ENCODE measurements at places on chromosomes 11 and 22. TPM values are rescaled to one million over a fixed set of nuclear protein-coding genes. Genes with fewer than 3 reads are reported as not detected.

DNA sequence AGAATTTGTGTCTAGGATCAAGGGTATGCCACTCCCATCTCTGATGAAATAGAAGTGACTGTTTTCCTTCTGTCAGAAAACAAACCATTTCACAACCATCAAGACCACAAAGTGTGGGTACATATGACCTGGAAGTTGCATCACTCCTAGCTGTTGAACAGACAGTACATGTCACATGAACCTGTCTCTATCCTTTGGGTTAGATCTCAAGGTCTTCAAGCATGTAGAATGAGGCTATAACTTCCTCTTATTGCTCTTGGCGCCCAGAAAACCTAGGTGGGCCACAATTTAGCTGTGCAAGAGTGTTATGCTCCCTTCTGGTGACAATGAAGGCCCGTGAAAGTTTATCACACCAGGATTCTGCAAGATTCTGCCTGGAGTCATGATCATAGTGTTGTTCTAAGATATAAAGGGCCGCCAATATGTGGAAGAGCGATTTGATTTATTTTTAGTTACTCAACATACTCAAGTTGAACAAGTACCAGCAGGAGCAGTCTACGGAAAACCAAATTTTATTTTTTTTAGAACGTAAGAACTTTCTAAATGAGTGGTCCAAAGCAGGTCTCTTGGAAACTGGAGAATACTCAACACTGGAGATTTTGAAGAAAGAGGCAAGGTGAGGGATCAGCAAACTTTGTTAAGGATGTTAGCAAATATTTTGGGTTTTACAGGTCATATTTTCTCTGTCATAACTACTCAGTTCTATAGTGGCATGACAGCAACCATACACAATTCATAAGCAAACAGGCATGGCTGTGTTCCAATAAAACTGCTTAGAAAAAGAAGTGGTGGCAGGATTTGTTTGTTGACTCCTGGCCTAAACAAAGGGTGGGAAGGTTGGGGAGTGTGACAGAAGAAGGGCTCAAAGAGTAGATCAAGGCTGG is 101.8 kb downstream of the USP35 start:
- DNase-seq = no peak

DNA sequence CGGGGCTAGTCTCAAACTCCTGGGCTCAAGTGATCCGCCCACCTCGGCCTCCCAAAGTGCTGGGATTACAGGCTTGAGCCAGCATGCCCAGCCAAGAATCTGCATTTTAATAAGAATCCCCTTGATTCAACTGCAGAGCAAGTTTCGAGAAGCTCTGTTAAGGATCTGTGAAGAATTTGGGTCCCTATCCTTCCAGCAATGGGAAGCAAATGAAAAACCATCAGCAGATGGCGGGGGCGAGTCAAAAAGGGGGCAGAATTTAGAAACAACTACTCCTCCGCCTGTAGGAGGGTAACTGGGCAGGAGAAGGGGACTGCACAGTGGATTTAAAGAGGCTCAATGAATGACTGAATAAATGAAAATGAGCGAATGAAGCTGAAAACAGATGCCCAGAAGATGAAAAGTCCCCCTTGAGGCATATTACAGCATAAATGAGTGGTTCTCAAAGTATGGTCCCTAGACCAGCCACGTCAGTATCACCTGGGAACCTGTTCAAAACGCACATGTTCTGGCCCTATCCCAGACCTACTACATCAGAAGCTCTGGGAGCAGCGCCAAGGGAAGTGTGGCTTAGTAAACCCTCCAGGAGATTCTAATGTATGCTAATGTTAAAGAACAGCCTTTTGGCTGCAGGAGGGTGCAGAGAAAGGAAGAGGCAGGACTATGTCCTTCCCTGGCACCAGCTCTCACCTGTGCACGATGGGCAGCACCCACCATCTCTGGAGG is 15.0 kb downstream of the VWCE start:
- no peak for DNase-seq

- no peak for DNase-seq
These were observed 346.6 kb downstream of the BRD1 start for GRCh38 chr22:49480896-49481658.

- no peak for DNase-seq
These were observed 403.4 kb upstream of the B3GAT1 start for GRCh38 chr11:134815404-134815803.

DNA sequence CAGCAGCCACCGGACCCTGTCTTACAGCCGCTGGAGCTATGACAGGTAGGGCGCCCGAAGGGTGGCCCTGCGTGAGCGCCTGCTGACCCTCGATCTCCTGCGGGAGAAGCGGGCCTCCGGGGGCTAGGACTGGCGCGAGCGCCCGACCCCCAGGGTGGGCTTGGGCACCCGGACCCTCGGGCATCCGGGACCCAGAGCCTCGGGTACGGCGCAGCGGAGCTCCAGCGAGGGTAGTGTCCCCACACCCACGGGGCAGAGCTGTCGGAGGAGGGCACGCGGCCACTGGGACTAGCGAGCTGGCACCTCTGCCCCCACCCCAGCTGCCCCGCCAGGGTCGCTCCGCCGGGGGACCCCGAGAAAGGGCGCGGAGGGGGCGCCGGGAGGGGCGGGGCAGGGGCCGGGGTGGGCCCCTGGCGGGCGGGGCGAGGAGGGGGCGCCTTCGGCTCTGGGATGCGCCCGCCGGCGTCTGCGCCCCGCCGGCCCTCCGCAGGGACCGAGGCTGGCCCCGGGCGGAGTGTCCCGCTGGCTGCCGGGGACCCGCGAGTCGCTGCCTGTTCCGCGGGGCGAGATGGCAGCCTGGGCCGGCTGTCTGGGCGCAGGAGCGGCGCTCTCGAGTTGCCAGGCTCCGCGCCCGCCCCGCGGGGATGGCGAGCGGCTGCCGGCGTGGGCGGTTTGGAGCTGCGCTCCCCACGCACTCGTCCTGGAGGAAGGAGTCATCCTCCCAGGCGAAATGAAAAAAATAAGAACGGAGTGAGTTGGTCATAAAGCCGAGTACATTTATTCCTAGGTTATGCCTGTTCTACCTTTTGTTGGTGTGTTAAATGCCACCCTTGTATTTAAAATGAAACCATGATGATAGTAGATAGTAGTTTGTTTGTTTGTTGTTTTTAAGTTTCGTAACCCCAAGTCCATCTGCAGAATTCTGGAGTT is 32.4 kb downstream of the EIF3F start:
- DNase-seq = no peak

- no peak for DNase-seq
These were observed 75.0 kb downstream of the JRKL start for GRCh38 chr11:96464700-96465307.

GRCh38 chr11:78416285-78417174 is 1.1 kb downstream of the GAB2 start:
- peak; percentile 96 for DNase-seq

- DNase-seq = no peak
These were observed 333.7 kb upstream of the LUZP2 start for GRCh38 chr11:24163146-24163545.

GRCh38 chr11:105824457-105825013 is 197.5 kb downstream of the MSANTD4 start:
- no peak for DNase-seq

GRCh38 chr11:109196016-109196415 is 226.0 kb upstream of the C11orf87 start:
- no peak for DNase-seq

GRCh38 chr11:43937434-43938411 is 4.7 kb upstream of the C11orf96 start:
- DNase-seq = no peak

DNA sequence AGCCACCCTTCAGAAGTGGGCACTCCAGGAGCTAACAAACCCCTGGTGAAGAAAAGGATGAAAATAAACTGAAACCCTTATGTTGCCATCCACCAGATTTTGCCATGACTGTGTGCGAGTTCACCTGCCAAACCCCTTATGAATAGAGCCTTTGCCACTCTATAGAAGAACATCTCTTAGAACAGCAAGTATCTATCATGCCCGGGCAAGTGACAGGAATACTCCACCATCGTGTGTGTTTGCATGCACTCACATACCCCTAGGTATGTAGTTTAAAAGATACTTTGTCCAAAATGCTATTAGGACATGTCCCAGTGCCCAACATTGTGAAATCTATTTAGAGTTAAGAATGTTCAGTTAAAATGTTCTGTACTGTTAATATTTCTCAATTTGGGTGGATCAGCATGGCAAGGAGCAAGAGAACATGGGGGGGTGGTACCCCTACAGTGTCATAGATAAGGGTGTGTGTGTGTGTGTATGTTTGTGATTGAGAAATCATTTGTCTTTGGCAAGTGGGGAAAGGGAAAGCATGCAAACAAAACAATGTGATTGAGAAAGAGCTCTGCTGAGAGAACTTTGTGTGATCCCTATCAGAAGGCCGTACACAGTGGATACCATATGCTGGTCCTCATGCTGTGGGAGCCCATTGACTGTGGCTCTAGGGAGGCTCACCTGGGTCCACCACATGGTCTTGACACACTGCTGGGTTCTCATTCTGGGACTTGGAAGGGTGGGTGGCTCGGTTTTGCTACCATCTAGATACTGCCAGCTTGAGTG is 94.9 kb downstream of the ZBTB16 start:
- peak; percentile 29 for DNase-seq

GRCh38 chr11:124211321-124211720 is 28.2 kb downstream of the OR10D3 start:
- no peak for DNase-seq

DNA sequence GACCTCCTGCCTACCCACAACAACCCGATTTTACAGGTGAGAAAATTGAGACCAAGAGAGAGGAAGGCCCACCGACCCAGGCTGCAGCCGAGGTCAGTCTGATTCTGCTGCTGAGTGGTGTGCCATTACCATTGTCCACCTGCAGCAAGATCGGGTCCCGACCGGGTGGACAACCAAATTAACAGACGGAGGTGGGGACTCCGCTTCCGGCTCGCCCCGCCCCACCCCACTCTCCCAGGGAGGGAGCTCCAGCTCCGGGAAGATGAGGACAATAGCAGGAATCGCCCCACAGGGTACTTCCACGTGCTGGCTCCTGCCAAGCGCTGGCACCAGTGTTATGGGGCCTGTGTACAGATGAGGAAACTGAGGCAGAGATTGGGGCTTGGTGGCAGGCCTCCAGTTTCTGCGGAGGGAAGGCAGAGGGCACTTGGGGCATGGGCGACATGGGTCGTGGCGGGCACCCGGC is 425 bp upstream of the KDELR3 start:
- no peak for DNase-seq

DNA sequence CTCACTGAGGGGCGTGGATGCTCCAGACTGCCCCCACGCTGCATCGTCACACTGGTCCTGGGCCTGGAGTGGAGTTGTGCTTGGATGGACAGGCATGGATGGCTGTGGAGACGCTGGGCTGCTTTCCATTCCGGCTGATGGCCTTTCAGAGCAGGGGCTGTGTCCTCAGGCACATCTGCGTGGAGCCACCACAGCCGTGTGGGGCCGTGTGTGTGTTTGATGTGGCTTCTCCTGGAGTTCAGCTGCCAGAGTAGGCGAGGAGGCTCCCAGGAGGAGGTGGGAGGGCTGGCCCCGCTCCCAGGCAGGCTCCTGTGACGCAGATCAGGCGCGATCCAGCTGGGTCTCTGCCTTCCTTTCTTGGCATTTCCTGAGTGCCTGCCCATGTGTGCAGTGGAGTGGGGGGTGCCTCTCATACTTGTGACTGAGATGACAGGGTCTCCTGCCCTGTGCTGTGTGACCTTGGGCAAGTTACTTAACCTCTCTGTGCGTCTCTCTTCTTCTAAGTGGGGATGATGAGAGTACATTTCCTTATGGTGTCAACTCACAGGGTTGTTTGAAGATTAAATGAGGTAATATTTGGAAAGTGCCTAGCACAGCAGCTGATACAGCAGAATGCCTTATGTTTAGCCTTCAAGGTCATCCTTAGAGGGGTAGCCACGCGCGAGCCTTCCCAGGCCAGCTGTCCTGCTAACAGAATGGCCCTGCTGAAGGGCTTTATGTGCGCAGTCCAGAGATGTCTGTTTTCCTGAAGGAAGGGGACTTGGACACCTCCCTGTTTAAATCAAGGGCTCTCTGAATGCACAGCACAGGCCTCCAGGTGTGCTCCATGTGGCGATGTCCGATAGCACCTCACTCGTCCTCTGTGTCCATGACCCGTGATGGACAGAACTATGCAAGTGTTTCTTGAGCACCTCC is 33.5 kb downstream of the GLB1L2 start:
- no peak for DNase-seq

Gene TYR
- total RNA-seq = not detected

Gene MYBPC3
- not detected for total RNA-seq

Gene DCUN1D5
- 105 TPM for total RNA-seq

Gene OR8J3
- total RNA-seq = not detected

Gene MYO18B
- total RNA-seq = 0.07 TPM

Data from Caco-2 (cell line).